ENCODE measurements at places on chromosomes 5 and 9.

DNA sequence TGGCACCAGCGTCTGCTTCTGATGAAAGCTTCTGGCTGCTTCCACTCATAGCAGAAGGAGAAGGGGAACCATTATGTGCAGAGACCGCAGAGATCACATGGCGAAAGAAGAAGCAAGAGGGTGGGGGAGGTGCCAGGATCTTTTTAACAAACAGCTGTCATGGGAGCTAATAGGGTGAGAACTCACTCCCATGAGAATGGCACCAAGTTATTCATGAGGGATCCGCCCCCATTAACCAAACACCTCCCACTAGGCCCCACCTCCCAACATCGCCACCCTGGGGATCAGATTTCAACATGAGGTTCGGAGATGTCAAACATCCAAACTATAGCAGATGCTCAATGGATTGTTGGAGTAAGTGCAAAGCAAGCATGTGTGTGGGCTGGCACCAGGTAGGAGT, 125.8 kb upstream of the SLIT3 start:
- DNase-seq = no peak

- no peak for DNase-seq
These were observed 163.7 kb downstream of the GAPVD1 start for GRCh38 chr9:125425170-125425897.

GRCh38 chr5:6365977-6366590, 12.3 kb downstream of the MED10 start:
- no peak for DNase-seq

- DNase-seq = no peak
These were observed 187.0 kb downstream of the CARTPT start for GRCh38 chr5:71905834-71906711.

- no peak for DNase-seq
These were observed 68.7 kb upstream of the CDH6 start for GRCh38 chr5:31124651-31125305.

DNA sequence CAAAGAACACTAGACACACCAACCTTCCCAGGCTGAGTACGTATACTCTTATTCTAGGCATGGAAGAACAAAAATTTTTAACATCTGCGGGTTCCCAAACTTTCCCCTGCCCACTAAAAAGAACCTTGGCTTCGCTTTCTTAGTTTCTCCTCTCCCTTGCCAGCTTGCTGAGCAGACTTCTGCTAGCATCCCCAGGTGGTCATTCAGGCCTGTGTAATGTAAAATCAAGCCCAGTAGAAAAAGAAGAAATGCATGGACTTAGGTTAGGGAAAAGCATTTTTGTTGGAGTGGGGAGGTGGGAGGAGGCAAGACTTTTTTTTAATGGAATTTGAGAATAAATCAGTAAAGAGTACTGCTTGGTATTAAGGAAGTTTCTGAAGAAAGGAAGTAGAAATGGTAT, 331.0 kb upstream of the TLE4 start:
- no peak for DNase-seq

- no peak for DNase-seq
These were observed at the start of gene PCDHAC2 for GRCh38 chr5:140966293-140967225. TSS of gene PCDHAC2 (plus strand) at chr5:140966476. CDS start at chr5:140966767, 291 bp downstream.

GRCh38 chr5:64925123-64925522, 156.4 kb downstream of the CWC27 start:
- DNase-seq = no peak

DNA sequence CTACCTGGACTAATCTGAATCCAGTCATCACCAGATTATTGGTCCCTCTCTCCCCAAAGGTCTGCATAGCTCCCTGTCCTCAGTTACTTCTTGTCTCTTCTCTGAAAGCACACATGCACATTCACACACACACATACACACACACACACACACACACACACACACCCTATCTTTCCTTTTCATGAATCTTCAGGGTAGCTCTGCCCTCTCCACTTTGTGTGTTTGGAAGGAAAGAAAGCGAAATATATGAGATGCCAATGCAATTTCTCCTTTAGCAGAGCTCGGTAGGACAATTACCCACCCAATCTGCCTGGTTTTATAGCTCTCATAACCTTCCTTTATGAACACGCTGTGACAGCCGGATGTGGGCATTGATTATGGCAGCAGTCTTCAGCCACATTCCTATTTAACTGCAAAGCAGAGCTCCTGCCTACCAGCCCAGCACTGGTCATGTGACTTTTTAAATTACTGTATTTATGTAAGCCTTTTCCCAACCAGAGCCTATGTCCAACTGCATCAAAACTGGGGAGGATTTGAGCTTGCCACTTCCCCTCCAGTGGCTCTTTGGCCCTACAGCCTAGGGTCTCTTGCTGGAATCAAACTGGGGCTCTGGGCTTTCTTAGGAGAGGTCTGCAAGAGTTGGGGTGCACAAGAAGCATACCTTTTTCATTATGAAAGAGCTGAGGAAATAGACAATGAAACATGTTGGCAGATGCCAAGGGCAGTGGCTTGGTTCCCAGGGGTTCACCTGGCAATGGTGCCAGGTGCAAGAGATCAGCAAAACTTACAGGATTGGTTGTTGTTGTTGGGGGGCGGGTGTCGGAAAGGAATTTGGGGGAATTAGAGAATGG, 20.8 kb upstream of the MATR3 start:
- DNase-seq = no peak

DNA sequence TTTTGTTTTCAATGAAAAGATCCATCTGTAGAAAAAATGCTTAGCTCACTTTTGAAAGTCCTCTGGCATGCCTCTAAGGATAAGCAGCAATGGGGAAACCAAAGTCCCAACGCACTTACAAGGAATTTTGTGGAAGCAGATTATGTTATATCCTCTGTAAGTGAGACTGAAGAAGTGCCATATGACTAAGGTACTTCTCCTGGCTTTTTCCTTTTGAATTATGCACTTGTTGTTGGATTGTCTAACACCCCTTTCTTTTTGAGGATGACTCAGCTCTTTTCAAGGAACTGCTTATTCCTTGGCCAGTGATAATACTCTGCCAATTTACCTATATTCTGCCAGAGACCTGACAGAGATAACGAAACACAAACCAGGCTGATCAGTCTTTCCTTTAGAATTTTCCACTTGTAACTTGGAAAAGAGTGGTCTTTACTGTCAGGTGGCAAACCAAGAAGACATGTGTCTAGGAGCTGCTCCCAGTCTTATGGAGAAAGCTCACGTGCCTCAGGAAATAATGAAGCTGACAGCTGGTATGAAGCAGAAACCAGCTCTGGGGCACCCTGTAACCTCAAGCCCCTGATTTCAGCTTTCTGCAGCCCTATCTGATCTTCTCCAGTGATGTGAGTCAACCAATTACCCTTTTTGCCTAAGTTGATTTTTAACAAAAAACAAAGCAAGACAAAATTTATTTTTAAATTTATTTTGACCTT, 290.8 kb upstream of the FBXL7 start:
- no peak for DNase-seq
